ENCODE measurements at places on chromosomes 13 and 19.

- DNase-seq, result no peak
Observed at GRCh38 chr19:54325194-54325621, 12.2 kb upstream of the LILRA5 start.

DNA sequence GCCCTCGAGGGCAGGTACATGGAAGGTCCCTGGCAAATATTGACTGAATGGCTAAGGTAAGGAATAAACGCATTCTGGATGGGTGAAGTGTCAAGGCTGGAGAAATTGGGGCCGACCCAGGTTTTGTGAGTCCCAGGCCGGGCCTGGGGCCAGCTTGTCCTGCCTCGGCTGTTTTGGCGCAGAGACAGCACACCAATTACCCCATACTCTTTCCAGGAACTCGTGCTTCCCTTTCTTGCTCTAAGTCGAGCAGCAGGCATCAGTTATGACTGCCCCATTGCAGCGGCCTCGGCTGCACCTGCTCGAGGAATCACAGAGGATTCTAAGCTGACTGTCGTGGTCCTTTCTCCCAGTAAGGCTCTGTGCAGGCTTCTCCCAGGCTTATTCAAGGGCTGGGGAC is 67.1 kb downstream of the ZNF536 start:
- DNase-seq, result no peak

GRCh38 chr19:2483484-2484151 is 7.7 kb downstream of the GADD45B start:
- DNase-seq, result no peak

- DNase-seq, result no peak
Observed at GRCh38 chr19:50190439-50190891, 13.0 kb upstream of the MYH14 start.

DNA sequence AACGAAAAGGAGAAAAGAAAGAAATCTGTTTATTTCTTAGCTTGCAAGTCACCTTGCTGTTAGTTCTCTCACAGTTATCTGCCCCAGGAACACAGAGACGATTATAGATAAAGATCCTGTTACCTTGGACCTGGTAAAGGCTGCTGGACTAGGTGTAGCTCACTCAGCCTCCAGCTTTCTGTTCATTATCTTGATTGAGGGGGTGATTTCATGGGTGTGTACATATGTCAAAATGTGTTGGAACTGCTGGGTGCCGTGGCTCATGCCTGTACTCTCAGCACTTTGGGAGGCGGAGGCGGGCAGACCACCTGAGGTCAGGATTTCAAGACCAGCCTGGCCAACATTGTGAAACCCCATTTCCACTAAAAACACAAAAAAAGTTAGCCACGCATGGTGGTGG is 27.9 kb downstream of the CERS4 start:
- no peak for DNase-seq

DNA sequence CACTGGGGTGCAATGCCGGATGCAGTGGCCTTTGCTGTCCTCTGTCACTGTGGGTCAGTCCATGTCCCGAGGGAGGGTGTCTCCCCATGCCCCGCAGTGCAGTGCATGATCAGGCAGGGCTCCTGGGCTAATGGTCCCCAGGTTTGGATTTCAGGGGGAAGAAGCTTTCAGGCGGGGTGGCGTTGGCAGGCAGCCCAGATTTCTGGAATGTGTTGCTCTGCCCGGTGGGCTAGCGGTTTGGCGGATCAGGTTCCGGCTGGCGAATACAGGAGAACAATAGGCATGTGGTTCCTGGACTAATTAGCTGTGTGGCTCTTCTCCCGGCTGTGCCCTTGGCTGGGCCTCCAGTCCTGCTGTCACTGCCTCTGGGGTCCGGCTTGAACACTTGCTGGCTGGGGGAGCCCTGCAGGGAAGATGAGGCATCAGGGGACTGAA is 141.3 kb downstream of the FGF9 start:
- no peak for DNase-seq

GRCh38 chr13:75294110-75294509 is 187.9 kb downstream of the TBC1D4 start:
- no peak for DNase-seq

DNA sequence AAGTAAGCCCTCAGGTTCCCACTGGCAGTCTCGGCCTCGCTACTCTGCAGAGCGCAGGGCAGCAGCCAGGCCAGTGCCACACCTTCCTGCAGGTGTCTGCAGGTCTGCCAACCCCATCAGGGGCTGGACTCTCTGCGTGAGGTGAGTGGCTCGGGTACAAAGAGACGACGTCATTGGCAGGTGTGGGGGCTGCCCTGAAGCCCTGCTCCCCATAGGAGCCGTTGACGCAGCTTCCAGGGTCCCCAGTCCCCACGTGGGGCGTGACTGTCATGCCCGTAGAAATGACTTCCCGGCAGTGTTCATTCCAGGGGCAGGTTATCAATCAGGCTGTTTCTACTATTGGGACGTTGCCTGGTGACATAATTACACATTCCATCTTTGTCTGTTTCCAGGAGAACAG is 15.3 kb upstream of the GJB6 start:
- no peak for DNase-seq

DNA sequence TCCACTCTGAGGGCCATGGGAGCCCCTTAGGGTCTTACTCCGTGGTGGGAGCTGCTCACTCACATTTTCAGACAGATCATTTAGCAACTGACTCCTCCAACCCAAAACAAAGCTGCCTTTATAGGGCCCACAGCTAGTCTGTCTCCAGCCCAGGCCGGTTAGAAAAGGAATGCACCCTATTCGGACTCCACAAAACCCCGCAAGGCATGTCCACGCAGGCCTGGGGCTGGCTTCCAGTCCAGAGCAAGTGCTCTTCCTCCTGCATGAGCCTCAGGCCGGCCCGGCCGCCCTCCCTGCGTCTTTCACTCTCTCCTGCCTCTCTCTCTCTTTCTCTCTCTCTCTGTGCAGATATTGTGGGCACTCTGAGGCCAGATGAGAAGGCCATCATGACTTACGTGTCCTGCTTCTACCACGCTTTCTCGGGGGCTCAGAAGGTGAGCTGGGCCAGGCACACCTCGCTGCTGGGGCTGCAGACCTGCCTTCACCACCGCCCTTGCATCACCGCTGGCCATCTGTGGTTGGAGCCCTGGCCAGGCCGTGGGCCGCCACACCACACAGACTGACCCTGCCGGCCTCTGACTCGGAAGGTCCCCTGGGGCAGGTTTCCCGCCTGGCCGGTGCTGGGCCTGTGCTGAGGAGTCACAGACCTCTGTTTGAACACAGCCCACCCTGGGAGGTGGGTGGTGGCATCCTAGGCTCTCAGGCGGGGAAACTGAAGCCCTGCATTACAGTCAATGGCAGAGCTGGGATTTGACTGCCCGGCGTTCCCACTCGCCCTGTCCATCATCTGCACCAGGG is 33.1 kb downstream of the CAPN12 start:
- no peak for DNase-seq

- no peak for DNase-seq
Observed at GRCh38 chr13:40897053-40897452, 107.6 kb downstream of the SLC25A15 start.

DNA sequence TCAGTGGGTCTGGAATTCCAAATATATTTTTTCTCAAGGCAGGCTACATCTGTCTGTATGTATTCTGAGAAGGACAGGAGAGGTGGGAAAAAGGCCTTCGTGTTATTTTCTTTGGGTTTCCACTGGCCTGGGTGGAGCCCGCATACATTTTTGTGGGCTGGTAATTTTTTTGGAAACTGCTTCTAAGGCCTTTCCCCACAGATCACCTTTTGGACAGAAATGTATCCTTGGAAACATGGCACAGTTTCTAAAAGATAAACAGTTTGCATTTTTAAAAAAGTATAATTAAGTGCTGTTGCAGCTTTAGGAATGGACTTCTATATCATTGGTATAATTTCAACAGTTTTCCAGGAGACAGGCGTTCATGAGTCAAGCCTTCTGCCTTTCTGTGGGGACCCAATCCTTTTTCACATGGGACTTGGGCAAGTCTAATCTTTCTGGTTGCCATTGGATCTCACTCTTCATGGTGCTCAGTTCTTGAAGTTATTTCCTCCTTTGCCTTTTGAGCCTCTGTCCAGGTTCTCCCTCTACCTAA is 8.9 kb downstream of the RFX2 start:
- DNase-seq, result no peak

GRCh38 chr19:55552206-55552605 is 6.9 kb upstream of the SBK3 start:
- DNase-seq, result no peak

GRCh38 chr19:53892981-53893325 is 11.0 kb downstream of the PRKCG start:
- DNase-seq, result no peak

DNA sequence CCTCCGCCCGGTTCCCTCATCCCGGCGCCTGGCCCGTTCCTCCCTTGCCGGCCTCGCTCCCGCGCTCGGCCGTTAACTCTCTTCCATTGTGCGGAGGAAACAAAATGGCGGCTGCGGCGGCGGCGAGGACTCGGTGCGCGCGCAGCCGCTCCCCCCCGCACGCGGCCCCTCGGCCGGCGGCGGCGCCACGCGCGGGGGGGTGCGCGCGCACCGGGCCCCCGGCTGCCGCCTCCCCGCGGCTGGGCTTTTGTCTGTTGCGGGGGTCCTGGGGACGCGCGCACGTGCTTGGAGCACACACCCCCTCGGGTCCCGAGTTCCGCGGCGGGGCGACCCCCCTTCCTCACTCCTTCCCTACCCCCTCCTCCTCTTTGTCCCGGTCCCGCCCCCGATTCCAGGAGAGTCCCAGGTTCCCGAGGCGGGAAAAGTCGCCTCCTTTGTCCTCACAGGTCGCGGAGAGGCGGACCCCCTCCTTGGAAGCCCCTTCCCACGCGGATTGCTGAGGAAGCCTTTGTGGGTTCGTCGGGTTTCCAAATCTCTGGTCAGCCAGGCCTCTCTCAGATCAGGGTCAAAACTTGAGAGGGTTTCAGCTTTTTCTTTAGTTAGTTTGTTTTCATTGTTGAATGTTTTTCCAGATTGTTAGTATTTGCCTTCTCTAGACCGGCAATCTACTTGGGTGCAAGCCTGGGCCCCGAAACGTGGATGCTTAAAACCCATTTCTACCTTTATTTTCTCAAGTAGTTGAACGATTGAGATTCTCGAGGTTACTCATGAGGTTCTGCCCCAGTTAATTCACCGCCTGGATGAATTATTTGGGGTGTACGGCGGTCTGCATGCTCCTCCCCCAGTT is 687 bp downstream of the ILF3 start:
- DNase-seq, result no peak

DNA sequence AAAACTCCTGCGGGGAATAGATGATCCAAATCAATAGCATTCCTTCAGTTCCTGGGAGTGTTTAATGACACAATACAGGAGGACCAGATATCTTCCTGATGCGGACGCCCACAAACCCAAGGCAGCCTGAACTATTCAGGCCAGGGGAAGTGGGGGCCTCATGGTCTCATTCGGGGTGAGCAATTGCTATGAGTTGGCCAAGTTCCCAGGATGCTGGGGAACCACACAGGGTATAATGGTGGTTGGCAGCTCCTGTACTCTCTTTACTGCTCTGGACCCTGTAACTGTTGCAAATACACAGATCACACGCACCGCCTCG is 401.2 kb downstream of the IRS2 start:
- no peak for DNase-seq

DNA sequence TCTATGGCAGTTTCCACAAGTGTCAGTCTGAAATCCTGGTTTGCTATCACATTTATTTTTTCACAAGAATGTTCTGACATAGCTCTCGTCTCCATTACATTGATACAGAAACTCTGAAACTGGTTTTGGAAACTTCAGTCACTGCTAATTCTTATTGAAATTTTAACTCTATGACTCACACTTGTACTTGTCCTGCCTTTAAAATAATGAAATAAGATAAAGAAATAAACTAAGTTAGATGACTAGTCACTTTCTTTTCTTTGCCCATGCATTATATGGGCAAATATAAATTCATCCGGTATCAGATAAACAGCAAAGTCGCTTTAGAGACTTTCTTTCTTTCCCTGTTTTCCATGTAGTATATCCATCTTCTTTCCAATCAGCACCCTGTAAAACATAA is 257.5 kb downstream of the PCDH9 start:
- no peak for DNase-seq

- DNase-seq, result no peak
Observed at GRCh38 chr13:80550971-80551441, 210.1 kb upstream of the SPRY2 start.
